Pancreas (tissue), 10 donors: ENCODE measurements at places on chromosomes 5 and 9.

GRCh38 chr9:33178972-33179697 is 12.0 kb upstream of the B4GALT1 start:
- no peak overlapping the region for H3K27ac ChIP-seq
- H3K4me3 ChIP-seq = no peak overlapping the region
- no peaks in the 10 kb centered on the region for H3K4me1 ChIP-seq
- H3K36me3 ChIP-seq = no peaks in the 10 kb centered on the region

DNA sequence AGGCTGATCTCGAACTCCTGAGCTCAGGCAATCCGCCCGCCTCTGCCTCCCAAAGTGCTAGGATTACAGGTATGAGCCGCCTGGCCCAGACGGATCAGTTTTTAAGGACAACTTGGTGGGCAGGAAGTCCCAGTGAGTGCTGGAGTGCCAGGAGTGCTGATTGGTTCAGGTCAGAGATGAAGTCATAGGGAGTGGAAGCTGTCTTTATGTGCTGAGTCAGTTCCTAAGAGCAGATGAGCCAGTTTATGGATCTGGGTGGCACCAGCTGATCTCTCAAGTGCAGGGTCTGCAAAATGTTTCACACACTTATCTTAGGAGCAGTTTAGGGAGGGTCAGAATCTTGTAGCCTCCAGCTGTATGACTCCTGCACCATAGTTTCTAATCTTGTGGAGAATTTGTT is 292.1 kb upstream of the ELAVL2 start:
- H3K27ac ChIP-seq = no peak overlapping the region
- no peak for DNase-seq
- H3K27me3 ChIP-seq = no peaks in the 10 kb centered on the region
- H3K36me3 ChIP-seq = no peaks in the 10 kb centered on the region
- H3K4me1 ChIP-seq = no peaks in the 10 kb centered on the region

DNA sequence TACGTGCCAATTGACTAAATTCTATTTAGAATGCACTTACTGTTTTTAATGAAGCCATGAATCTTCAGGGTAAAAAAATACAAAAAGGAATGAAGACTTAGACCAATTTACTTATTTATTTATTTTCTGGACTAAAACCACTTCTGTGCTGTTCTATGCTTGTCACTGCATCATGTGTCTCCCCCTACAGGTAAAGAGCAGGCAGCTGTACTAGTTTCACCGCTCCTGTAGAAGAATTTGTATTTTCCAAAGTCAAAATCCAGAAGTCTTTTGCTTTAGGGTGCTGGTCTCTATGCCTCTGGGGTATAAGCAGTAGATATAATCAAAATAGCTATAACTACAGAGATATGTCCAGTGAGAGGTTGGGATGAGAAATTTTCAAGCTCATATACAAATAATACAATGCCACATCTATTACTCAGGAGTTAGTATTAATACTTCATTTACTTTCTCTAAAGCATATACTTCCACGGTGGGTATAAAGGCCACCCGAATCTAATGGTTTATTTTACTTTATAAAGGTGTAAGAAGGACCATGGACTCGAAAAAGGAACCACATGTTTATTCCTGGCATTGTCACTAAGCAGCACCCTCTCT is 591.5 kb downstream of the RAB3C start:
- H3K4me3 ChIP-seq = no peak overlapping the region
- no peak for DNase-seq
- H3K27me3 ChIP-seq = no peaks in the 10 kb centered on the region
- no peaks in the 10 kb centered on the region for H3K4me1 ChIP-seq
- no peak overlapping the region for H3K27ac ChIP-seq

- DNase-seq = no peak
- no peaks in the 10 kb centered on the region for H3K27me3 ChIP-seq
- H3K27ac ChIP-seq = no peak overlapping the region
- no peak overlapping the region for H3K4me3 ChIP-seq
- H3K36me3 ChIP-seq = no peaks in the 10 kb centered on the region
Measured at GRCh38 chr9:86997951-86998350, 50.6 kb upstream of the GAS1 start.

- no peaks in the 10 kb centered on the region for H3K36me3 ChIP-seq
- no peaks in the 10 kb centered on the region for H3K27me3 ChIP-seq
- H3K4me3 ChIP-seq = peak overlapping the region; percentile 13
- H3K4me1 ChIP-seq = no peaks in the 10 kb centered on the region
- no peak overlapping the region for H3K27ac ChIP-seq
Measured at GRCh38 chr9:129550199-129550839, 70.6 kb downstream of the C9orf50 start.

DNA sequence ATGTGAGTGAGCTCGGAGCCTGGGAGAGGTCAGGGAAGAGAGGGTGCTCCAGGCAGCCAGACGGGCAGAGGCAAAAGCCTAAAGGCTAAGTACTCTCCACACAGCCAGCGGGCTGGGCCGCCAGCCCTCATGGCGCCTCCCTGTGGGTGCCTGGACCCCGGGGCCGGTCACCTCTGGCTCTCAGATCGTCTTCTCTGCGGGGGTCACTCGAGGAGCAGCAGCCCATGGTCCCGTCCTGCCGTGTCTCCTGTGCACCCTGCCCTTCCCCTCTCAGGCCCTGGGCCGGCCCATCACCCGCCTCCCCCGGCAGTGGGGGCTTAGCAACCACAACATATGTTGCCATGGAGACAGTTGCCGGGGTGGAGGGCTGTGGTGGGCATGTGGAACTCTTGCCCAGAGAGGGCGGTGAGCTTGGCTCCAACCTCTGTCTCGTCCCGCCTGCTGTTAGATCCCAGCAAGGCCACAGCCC is 4.2 kb downstream of the AK1 start:
- H3K4me3 ChIP-seq = no peak overlapping the region
- no peaks in the 10 kb centered on the region for H3K4me1 ChIP-seq
- H3K27me3 ChIP-seq = no peaks in the 10 kb centered on the region
- DNase-seq = peak; percentile 12
- no peak overlapping the region for H3K27ac ChIP-seq

GRCh38 chr9:94222870-94223269 is 36.2 kb upstream of the ZNF169 start:
- no peak for DNase-seq
- no peak overlapping the region for H3K4me3 ChIP-seq
- no peaks in the 10 kb centered on the region for H3K27me3 ChIP-seq
- no peaks in the 10 kb centered on the region for H3K36me3 ChIP-seq
- no peaks in the 10 kb centered on the region for H3K4me1 ChIP-seq
